Posterior cingulate gyrus (tissue), 11 donors: ENCODE measurements at places on chromosomes 13 and 19.

GRCh38 chr13:39296193-39296592 lies 257.9 kb downstream of the NHLRC3 start:
- DNase-seq, result no peak

GRCh38 chr13:28637714-28638355 lies 21.1 kb upstream of the POMP start:
- DNase-seq, result no peak

- DNase-seq, result no peak
Measured at GRCh38 chr13:51958217-51958547, 53.1 kb downstream of the ATP7B start.

DNA sequence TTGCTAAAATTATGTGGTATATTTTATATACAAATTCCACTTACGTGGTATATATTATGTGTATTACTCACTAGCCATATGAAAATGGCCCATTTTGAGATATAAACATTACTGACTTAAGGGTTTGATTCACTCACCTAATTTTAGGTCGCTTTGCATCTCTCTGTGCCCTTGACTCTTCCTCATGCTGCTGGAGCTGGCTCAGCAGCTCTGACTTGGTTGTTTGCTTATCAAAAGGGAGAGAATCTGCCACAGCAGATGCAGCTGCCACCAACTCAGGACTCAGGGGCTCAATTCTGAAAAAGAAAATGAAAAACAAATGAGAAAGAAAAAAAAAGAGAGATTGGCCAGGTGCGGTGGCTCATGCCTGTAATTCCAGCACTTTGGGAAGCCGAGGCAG lies 12.2 kb downstream of the MRPS31 start:
- DNase-seq, result no peak

GRCh38 chr13:98632961-98633360 lies 56.1 kb upstream of the STK24 start:
- DNase-seq, result no peak

DNA sequence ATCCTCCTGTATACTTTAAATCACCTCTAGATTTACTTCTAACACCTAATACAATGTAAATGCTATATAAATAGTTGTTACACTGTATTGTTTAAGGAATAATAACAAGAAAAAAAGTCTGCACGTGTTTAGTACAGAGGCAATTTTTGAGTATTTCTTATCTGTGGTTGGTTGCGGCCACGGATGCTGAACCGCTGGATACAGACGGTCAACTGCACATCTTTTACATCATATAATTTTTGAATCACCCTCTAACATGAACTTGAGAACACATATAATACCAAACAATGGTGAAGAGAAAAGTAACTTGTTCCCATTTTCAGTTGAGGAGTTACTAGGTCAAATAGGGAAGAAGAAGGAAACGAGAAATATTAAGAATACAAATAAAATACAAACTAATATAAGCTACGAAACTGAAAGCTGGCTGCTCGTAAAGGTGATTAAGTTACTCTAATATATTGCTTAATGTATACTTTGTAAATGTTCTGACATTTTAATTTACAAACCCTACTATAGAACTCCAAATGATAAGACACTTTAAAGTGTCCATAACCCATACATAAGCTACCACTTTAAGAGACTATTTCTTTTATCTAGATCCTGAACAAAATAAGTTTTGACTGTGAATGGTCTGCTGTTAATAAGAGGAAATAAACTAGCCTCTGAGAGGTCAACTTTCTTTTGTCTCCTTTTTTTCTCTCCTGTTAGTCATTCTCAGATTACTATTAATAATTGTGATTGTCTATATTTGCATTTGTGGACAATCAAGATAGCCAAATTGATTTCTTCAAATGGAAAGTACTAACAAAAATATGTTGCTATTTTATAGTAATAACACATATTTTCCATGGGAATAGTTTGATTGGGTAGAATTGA lies 457.4 kb downstream of the DIAPH3 start:
- DNase-seq, result no peak

DNA sequence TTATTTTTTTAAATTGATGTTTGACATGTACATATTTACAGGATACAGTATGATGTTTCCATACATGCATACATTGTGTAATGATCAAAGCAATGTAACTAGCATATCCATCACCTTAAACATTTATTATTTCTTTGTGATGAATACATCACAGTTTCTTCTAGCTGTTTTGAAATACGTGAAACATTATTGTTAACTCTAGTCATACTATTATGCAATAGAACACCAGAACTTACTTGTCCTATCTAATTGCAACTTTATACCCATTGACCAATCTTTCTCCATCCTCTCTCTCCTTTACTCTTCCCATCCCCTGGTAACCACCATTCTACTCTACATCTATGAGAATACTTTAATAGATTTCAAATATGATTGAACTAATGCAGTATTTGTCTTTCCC lies 1942.7 kb downstream of the PCDH9 start:
- no peak for DNase-seq

DNA sequence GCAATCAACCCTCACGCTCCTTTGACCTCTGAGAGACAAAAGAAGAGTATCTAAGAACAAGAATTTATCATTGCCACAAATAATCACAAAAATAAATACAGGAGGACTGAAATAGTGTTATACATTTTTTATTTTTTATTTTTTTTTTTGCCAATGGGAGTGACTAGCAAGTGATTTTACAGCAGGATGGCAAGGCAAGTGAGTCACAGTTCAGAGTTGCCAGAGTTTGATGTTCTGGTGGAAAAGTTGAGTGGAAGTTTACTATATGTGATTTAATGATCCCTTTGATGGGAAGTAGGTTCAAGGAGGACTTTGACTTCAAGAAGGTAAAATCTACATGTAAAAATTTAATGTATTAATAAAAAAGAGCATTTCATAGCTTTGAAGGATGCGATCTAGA lies 2691.4 kb downstream of the PCDH9 start:
- DNase-seq, result no peak

- DNase-seq, result no peak
Measured at GRCh38 chr13:50626101-50626547, 217.4 kb downstream of the DLEU7 start.

DNA sequence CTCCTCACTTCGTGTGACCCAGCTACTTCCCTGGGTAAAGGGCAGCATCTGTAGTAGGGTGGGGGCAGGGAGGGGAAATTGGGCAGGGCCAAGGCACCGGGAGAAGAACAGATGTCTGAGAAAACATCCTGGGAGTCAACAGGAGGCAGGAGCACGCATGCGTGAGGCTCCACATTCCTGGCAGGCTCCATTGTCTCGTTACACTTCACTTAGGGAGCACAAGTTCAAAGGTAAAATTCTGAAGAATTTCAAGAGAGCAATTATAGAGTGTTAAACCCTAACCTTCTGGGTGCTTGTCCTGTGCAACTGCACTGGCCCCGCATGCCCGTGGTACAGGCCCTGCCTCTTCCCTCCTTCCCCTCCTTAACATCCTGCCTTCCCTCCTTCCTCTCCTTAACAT lies 79.6 kb upstream of the POMP start:
- no peak for DNase-seq

GRCh38 chr13:93853912-93854311 lies 625.6 kb downstream of the DCT start:
- DNase-seq, result no peak

DNA sequence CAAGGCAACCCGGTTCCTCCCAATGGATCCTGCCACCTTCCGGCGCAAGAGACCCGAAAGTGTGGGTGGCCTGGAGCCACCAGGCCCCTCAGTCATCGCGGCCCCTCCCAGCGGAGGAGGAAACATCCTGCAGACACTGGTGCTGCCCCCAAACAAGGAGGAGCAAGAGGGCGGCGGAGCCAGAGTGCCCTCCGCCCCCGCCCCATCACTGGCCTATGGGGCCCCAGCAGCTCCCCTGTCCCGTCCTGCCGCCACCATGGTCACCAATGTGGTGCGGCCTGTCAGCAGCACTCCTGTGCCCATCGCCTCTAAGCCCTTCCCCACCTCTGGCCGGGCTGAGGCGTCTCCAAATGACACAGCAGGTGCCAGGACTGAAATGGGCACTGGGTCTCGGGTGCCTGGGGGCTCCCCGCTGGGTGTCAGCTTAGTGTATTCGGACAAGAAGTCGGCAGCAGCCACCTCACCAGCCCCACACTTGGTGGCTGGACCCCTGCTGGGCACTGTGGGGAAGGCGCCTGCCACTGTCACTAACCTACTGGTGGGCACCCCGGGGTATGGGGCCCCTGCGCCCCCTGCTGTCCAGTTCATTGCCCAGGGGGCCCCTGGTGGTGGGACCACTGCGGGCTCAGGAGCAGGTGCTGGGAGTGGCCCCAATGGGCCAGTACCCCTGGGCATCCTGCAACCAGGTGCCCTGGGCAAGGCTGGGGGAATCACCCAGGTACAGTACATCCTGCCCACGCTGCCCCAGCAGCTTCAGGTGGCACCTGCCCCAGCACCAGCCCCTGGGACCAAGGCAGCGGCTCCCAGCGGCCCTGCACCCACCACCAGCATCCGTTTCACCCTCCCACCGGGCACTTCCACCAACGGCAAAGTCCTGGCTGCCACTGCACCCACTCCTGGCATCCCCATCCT lies 11.2 kb upstream of the PRR19 start:
- DNase-seq, result no peak

DNA sequence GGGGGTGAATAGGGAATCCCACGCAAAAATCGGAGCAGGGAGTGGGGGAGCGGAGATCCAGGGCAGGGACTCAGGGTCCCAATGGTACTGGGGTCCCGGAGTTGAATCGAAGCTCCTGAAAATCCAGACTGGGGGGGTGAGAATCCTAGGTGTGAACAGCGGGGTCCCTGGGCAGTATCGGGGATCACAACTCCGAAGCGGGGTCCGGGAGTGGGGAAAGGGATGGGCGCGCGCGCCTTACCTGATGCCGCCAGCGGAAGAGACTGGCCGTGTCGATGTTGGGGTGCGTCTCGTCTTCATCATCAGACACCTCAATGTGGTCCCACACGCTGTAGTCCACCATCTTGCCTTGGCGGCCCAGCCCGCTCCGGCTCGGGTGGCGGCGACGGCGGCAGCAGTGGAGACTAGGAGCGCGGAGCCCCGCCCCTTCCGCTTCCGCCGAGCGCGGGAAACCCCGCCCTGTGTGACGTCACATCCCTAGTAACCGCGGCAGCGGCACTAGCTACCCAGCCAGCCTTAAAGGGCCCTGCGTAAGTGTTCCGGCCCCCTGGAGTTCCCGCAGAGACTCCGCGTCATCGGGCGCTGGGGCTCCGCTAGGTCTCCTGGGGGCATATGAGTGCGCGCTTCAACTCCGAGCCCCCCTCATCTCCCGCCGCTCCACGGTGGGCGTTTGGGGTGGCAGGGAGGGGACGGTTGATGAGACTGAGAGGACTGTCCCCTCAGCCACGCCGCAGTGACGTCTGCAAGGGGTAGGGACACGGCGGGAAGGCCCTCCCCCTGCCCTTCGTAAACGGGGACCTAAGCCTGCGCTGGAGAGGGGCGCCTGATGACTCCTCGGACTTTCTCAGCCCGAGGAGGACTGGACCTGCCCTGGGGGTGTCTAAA lies at the start of gene CDC37:
CDC37 (minus strand) TSS at position 406 of the 885 bp plus-strand sequence; CDS start at position 343, 63 bp downstream.
- peak; percentile 97 for DNase-seq

- DNase-seq, result no peak
Measured at GRCh38 chr19:31054430-31054829, 294.8 kb downstream of the TSHZ3 start.

DNA sequence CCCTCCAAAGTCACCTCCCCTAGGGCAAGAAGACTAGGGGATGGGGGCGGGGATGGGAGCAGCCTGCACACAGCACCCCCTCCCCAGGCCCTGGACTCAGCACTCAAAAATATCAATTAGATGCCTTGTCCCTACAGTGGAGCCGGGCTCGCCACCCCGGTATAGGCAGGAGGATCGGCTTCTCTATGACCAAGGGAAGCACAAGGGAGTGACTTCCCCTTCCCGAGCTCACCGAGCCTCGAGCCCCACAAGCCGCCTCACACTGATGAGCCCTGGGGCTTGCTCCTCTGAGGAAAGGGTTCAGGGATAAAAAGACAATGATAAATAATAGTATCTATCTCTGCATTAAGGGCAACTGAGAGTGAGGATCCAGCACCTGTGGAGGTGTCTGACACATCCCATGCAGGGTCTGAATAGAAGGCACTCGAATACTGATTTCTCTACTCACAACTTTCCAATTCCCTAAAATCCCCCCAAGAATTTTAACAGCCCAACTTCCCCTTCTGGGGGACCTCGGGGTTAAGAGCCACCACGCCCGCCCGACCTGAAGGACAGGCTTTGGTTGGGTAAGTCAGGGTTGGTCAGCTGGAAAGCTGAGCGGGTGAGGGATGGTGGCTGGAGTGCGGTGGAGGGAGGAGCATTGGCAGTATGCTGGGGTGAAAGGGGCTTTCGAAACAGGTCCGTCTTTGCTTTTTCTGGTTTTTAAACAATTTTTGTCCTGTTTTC lies 51.3 kb downstream of the STK24 start:
- DNase-seq, result no peak

DNA sequence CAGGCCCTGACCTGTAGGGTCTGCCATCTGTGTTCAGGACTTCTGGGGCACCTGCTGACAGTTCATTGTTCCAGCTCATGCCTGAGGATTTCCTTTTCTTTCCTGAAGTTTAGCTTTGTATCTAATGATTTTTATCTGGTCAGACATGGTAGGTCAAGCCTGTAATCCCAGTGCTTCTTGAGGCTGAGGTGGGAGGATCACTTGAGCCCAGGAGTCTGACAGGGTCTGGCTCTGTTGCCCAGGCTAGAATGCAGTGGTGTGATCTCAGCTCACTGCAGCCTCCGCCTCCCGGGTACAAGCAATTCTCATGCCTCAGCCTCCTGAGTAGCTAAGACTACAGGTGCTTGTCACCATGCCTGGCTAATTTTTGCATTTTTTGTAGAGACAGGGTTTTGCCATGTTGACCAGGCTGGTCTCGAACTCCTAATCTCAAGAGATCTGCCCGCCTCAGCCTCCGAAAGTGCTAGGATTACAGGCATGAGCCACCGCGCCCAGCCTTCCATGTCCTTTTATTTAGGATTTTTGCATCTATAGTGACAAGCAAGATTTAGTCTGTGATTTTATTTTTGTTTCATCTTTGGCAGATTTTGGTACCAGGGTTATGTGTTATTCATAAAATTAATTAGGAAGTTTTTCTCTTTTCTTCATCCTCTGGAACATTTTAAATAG lies 33.2 kb downstream of the CHST8 start:
- no peak for DNase-seq

DNA sequence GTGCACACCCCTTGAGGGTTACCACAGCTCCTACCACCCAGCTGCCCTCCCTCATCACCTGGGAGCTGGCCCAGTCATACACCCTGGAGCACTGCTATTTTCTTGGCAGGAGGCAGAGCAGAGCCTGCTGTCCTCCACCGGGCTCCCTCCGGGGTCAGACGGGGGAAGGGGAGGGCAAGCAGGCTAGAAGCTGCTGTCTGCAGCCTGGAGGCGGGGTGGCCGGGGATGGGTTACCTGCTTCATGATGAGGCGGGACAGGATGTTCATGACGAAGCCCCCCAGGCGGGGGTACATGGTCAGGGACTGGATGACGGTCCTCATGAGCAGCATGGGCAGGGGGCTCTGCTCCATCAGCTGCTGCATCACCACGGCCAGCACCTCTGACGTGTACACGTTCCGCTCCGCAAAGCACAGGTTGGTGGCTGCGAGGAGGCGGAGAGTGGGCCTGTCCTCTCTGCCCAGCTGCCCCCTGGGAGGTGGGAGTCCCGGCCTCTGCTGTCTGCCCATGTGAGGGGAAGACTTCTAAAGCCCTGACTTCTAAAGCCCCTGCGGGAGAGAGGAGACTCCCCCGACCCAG lies 2.7 kb upstream of the RSPH6A start:
- DNase-seq, result no peak

GRCh38 chr13:24135674-24136300 lies 24.7 kb upstream of the SPATA13 start:
- DNase-seq, result no peak

GRCh38 chr13:110540871-110541525 lies 20.5 kb downstream of the RAB20 start:
- DNase-seq, result no peak
